ENCODE measurements at places on chromosomes 6 and 20.

DNA sequence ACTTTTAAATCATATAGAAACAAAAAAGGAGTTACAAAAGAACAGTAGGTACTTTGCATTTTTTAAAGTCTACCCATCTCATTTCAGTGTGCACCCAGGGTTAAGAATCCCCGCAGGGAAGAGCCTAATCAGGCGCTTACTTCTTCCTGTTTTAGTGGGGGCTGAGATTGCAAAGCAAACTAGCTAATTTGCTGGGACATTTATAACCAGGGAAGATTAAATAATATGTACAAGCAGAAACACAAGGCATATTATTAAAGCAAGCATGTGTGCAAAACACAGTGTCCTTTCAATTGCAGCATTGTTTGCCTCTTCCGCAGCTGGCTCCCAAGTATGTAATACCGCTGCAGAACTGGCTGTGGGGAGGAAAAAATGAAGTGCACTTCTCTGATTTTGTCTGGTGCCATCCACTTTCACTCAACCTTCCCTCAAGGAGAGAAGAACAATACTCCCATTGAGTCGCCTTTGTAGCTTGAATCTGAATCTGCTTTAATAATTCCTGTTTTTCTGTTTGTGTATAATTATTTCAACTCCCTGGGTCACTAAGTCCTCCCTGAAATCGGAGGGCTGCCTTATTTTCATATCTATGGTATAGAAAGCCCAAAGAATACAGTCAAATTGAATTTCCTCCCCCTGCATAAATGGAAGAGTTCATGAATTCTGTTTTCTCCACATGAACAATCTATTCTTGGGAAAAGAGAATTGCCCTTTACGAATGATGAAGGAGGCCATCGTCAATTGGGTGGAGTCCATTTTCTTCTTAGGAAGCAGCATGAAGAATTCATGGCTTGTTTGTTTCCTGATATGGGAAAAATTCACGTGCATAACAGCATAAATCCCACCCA is 23.3 kb upstream of the BCAS1 start:
- no peaks in the 10 kb centered on the region for H3K4me1 ChIP-seq
- H3K4me3 ChIP-seq = no peak overlapping the region
- H3K27me3 ChIP-seq = no peaks in the 10 kb centered on the region
- DNase-seq = no peak
- no peak overlapping the region for H3K27ac ChIP-seq

DNA sequence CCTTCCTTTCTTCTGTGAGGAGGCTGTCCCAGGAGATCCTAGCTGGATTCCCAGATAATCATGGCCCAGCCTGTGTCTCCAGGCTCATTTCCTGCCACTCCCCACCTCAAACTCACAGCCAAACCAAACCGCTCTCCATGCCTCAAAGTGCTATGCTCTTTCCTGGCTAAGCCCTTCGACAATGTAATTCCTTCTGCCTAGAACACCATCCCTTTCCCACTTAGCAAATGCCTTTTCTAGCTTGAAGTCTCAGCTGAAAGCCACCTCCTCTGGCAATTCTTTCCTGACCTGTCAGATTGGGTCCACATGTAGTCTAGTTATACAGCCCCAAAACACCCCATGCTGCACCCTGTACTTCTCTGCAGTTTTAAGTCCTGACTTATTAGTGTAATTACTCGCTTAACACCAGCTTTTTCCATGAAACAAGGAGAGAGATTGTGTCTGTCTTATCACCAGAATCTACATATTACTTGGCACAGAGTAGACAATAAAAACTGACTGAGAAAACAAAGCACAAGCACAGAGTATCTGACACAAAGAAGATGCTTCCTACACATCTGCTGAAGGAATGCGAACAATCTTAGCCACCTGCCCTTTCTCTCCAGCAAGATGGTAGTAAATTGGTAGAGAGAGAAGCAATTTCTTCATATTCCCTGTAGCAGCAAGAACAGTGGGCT is 5.4 kb downstream of the TRIM26 start:
- H3K36me3 ChIP-seq = no peaks in the 10 kb centered on the region
- H3K27me3 ChIP-seq = no peaks in the 10 kb centered on the region
- H3K4me3 ChIP-seq = no peak overlapping the region
- DNase-seq = no peak

GRCh38 chr6:169976301-169977081 is 225.1 kb downstream of the ERMARD start:
- DNase-seq = peak; percentile 49
- no peaks in the 10 kb centered on the region for H3K27me3 ChIP-seq
- H3K27ac ChIP-seq = no peak overlapping the region

GRCh38 chr6:72363844-72364740 is 257.8 kb upstream of the KCNQ5 start:
- H3K36me3 ChIP-seq = no peaks in the 10 kb centered on the region
- no peaks in the 10 kb centered on the region for H3K4me1 ChIP-seq
- no peaks in the 10 kb centered on the region for H3K27me3 ChIP-seq
- DNase-seq = no peak
- no peak overlapping the region for H3K27ac ChIP-seq
- H3K4me3 ChIP-seq = no peak overlapping the region

DNA sequence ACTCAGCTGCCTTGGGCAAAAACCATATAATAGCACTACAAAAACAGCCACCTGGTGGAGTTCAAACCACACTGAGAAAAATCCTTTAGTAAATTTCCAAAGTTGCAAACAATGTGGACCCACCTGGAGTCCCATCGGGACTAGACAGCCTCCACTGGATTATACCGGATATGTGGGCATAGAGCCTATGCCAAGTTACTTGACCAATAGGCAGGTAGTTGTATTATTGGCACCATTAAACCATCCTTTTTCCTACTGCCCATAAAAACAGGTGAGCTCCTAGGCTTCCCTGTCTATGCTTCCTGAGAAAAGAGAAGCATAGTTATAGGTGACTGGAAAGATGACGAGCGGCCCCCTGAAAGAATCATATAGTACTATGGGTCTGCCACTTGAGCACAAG is 51.7 kb upstream of the ADGRF4 start:
- peaks cover 6% of the 10 kb centered on the region for H3K4me1 ChIP-seq
- no peaks in the 10 kb centered on the region for H3K27me3 ChIP-seq
- no peaks in the 10 kb centered on the region for H3K36me3 ChIP-seq
- DNase-seq = no peak
- H3K27ac ChIP-seq = no peak overlapping the region
- H3K4me3 ChIP-seq = no peak overlapping the region

Data from upper lobe of left lung (tissue), 6 donors.